ENCODE measurements at places on chromosomes 4 and X. TPM values are rescaled to one million over a fixed set of nuclear protein-coding genes. Genes with fewer than 3 reads are reported as not detected.

Gene ANKRD50
- 6.7 TPM for total RNA-seq

Gene ODAM
- not detected for total RNA-seq

Gene SPIN2A
- total RNA-seq: 0.15 TPM

Gene OTC
- not detected for total RNA-seq

Gene GLRA2
- not detected for total RNA-seq

Gene CLCN4
- total RNA-seq: 2.9 TPM

Gene HMX1
- total RNA-seq: not detected

Gene POF1B
- total RNA-seq: not detected

Gene RPL39
- 3,305 TPM for total RNA-seq

Gene BEX5
- total RNA-seq: not detected

Gene NAP1L3
- total RNA-seq: 0.89 TPM

Gene MAGEB17
- total RNA-seq: not detected

Gene MYOZ2
- total RNA-seq: not detected

Gene SORCS2
- under 0.01 TPM for total RNA-seq

Gene PSAPL1
- total RNA-seq: not detected

Gene RIPPLY1
- not detected for total RNA-seq

Gene CLDN2
- not detected for total RNA-seq

Measured in bronchus fibroblast of lung (primary cell).